ENCODE measurements at places on chromosomes 5 and 9.

GRCh38 chr5:6729386-6730310 is 16.4 kb downstream of the TENT4A start:
- no peak for DNase-seq

- DNase-seq, result no peak
These were observed 958.3 kb upstream of the DMAC1 start for GRCh38 chr9:8757881-8758280.

GRCh38 chr5:7242118-7242710 is 153.7 kb upstream of the ADCY2 start:
- DNase-seq, result no peak

- no peak for DNase-seq
These were observed 4.1 kb upstream of the MCCC2 start for GRCh38 chr5:71582945-71583584.

DNA sequence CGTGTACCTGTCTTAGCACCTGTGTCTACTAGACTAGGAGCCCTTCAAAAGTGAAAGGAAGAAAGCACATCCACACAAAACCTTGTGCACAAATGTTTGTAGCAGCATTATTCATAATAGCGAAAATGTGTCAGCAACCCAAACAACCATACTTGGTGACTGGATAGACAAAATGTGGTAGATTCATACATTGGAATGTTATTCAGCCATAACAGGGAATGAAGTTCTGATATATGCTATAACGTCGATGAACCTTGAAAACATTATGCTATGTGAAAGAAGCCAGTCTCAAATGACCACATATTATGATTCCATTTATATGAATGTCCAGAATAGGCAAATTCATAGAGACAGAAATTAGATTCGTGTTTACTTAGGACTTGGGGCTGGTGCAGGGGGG is 57.8 kb upstream of the LARP1 start:
- DNase-seq, result no peak

DNA sequence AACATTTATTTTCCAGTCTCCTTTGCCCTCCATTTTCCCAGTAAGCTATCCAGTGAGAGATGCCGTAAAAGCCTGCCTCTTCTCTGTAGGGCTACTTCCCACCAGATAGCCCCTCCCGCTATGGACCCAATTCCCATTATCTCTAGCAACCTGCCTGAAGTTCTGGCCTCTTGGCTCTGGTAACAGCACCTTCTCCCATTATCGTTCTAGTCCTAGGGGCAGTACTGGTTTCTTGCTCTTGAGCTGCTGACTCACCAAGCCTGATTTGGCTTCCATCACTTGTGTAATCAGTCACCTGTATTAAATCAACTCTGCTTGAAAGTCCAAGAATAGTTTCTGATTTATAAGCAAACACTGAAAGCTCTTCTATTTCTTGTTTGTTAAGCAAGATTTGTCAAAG is 42.8 kb upstream of the PARP8 start:
- no peak for DNase-seq

GRCh38 chr5:126138281-126138931 is 284.8 kb upstream of the GRAMD2B start:
- DNase-seq, result no peak

GRCh38 chr9:1871626-1872419 is 143.3 kb upstream of the SMARCA2 start:
- no peak for DNase-seq

DNA sequence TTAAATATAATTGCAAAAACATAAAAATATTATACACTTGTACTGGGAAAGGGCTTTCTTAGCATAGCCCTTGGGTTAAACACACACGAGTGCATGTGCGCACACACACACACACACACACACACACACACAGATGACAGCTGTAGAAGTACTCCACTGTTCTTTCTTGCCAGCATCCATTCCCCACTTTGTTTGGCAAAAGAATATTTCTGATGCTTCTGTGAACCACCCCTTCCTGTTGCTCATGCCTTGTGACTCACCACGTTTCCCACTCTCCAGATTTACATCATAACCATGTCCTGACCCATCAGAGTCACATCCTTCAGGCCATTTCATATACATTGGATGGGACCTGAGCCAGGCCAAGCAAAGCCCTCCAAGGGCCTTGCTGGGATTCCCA is 280.1 kb downstream of the DNAH5 start:
- no peak for DNase-seq

GRCh38 chr5:108793207-108793606 is 45.5 kb downstream of the FER start:
- DNase-seq, result no peak

- no peak for DNase-seq
These were observed 24.8 kb upstream of the LOX start for GRCh38 chr5:122102825-122103224.

DNA sequence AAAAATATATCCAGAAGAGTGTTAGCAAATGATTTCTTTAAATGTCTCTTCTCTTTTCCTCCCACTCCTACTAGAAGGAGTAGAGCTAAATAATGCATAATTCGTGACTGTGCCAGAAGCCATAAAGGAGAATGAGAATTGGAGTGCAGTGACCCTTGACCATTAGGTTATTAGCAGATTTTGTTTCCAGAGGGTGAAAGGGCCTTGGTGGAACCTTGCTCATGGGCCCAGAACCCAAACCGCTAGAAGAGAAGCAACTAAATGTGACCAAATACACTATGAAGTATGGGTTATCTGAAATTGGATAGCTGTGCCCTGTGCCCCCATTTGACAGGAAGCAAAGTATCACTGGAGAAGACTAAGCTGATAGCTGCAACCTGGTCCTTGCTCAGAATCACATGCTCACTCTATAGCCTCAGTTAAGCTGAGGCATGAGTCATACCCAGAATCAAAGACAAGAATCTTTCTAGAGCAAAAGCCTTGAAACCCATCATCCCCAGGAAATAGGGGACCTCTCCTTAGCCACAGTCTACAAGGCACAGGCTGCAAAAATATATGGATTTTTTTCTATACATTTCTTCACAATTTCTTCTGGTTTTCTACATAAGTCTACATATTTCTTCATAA is 36.3 kb downstream of the CAPSL start:
- DNase-seq, result no peak

GRCh38 chr5:86118542-86118941 is 499.2 kb upstream of the COX7C start:
- no peak for DNase-seq

- DNase-seq, result no peak
These were observed 52.1 kb downstream of the GRIA1 start for GRCh38 chr5:153542536-153542935.

DNA sequence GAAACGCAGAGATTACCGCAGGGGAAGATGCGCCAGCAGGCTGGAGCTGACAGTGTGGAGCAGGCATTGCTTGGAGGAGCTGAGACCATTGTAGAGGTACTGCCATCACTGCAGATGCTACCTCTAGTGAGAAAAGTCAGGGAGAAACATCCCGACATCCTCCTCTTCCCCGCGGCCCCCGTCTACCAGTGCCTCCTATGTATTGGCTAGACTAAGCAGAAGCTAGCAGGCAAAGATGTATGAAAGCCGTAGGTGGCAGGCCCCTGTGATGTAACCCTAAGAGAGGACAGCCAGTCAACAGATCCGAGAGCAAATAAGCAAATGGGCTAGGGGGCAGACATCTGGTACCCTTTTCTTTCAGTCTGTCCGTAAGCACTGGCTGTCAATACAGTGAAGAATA is 115.5 kb upstream of the ACTBL2 start:
- DNase-seq, result no peak

- no peak for DNase-seq
These were observed 1.6 kb downstream of the GTF3C4 start for GRCh38 chr9:132671620-132672412.

DNA sequence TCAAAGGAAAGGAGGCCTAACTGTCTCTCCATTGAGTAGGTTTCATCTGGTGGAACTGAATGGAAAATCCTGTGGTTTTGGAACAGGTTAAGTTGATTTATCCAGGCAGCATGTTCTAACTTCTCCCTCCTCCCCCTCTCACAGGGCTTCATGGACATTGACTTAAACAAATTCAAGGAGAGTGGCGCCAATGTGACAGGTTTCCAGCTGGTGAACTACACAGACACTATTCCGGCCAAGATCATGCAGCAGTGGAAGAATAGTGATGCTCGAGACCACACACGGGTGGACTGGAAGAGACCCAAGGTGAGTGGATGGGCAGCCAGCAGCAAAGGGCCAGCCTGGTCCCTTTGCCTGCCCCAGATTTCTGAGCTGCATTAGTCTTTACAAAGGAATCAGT is 183.9 kb downstream of the GRIA1 start:
- no peak for DNase-seq
